ENCODE measurements at places on chromosomes 7 and 10.

- DNase-seq, result no peak
Measured at GRCh38 chr7:17038160-17038782, 156.5 kb upstream of the AGR3 start.

DNA sequence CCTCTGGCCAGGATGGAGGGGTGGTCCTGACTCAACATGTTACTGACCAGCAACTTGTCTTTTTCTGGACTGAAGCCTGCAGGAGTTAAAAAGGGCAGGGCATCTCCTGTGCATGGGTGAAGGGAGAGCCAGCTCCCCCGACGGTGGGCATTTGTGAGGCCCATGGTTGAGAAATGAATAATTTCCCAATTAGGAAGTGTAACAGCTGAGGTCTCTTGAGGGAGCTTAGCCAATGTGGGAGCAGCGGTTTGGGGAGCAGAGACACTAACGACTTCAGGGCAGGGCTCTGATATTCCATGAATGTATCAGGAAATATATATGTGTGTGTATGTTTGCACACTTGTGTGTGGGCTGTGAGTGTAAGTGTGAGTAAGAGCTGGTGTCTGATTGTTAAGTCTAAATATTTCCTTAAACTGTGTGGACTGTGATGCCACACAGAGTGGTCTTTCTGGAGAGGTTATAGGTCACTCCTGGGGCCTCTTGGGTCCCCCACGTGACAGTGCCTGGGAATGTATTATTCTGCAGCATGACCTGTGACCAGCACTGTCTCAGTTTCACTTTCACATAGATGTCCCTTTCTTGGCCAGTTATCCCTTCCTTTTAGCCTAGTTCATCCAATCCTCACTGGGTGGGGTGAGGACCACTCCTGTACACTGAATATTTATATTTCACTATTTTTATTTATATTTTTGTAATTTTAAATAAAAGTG, 6.0 kb downstream of the PLAU start:
- no peak for DNase-seq

DNA sequence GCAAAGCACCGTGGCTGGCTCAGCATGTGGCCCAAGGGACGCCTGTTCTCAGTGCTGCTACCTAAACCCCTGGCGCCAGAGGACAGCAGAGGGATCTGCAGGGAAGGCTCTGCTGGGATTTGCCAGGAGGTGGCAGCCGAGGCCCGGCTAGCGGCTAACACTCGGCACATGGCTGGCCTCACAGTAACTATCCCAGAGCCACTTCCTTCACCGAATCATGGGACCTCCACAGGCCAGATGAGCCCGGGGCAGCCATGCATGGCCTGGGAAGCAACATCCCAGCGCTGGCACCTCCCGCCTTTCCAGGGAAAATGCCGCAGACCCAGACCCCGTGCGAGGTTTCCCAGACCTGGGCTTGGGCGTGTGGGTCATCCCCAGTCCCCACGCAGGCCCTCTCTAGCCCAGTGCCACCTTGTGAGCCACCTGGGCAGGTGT, 36.4 kb downstream of the DPYSL4 start:
- DNase-seq, result peak; percentile 42

- DNase-seq, result no peak
Measured at GRCh38 chr10:110751850-110752249, 107.7 kb downstream of the RBM20 start.

DNA sequence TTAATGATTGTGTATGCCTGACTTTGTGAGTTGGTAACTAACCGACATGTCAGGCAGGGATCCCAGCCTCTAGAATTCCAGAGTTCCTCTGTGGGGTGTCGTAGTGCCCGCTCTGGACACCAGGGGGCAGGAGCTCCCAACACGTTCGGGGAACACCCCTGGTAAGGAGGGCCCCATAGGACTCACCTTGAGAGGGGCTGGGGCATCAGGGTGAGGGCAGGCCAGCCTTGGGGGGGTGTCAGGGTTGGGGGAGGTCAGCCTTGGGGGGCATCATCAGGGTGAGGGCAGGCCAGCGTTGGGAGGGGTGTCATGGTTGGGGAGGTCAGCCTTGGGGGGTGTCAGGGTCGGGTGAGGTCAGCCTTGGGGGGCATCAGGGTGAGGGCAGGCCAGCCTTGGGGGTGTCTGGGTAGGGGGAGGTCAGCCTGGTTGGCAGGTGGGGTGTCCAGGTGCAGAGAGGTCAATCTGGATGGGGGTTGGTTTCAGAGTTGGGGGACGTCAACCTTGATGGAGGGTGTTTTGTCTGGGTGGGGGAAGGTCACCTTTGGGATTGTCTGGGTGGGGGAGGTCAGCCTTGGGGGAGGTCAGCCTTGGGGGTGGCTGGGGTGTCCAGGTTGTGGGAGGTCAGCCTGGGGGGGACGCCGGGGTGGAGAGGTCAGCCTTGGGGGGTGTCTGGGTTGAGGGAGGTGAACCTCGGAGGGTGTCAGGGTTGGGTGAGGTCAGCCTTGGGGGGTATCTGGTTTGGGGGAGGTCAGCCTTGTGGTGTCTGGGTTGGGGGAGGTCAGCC, 45.6 kb upstream of the SUN1 start:
- DNase-seq, result peak; percentile 37

DNA sequence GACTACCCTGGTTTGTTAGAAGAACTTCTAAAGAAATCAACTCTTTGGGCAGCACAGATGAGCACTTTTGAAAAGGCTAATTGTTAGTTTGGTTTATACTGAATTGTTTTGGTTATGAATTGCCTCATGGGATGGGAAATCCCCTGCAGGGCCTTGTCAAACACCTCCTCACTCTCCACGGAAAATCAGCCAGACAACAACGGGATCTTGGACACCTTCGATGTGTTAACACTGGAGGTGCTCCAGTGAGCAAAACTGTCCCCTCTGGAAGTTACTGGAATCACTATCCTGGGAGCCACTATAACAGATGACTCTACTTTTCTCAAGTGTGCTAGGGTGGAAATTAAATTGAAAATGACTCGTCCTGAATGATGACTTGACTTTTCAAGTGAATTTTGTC, 38.7 kb downstream of the CDK6 start:
- no peak for DNase-seq

DNA sequence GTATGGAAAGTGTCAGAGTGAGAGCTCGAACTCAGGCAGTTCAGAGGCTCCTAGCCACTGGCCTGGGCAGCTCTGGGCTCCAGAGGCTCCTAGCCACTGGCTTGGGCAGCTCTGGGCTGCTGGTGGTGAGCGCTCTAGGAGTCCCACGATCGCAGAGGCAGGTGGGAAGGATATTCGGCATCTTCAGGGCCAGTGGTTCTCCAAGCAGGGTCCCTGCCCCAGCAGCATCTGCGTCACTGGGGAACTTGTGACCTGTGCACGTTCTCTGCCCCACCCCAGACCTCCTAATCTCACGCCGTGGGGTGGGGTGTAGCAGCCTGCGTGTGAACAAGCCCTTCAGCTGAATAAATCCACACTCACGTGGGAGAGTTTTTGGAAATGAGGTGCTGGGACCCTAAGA, 25.2 kb upstream of the BTBD16 start:
- no peak for DNase-seq

- DNase-seq, result no peak
Measured at GRCh38 chr7:81956520-81956919, 186.7 kb upstream of the HGF start.

GRCh38 chr7:27697861-27698430, 35.3 kb upstream of the HIBADH start:
- DNase-seq, result no peak

GRCh38 chr10:72653383-72654096, 27.7 kb upstream of the MICU1 start:
- no peak for DNase-seq

GRCh38 chr10:107409522-107409921, 245.0 kb upstream of the SORCS1 start:
- no peak for DNase-seq

- no peak for DNase-seq
Measured at GRCh38 chr7:106057962-106058927, 53.9 kb downstream of the SYPL1 start.

DNA sequence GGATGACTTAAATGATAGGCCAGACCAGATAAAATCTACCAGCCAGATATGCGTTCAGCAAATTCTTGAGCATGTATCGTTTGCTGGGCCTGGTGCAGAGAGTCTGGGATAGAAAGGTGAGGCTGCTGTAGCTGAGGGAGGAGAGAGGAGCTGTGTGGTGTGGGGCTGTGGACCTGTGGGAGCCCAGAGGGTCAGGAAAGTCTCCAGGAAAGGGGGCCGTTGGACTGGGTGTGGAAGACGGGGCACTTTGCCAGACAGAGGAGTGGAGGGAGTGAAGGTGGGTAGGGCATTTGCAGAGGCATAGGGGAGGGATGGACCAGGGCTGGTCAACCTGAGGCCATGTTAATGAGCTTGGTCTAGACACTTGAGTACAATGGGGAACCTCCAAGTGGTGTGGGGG, 124.7 kb upstream of the UNC5B start:
- DNase-seq, result no peak

- DNase-seq, result no peak
Measured at GRCh38 chr10:30559180-30559579, 70.4 kb downstream of the LYZL2 start.

Measured in stimulated activated CD4-positive, alpha-beta T cell treated with anti-CD3 and anti-CD28 coated beads, TNF-alpha, amount 100 ng/mL, for 48 hours (primary cell).